ENCODE measurements at places on chromosomes 5 and 9.
A peak's percentile ranks its signal among the peaks of the same experiment; 100 is the strongest.

DNA sequence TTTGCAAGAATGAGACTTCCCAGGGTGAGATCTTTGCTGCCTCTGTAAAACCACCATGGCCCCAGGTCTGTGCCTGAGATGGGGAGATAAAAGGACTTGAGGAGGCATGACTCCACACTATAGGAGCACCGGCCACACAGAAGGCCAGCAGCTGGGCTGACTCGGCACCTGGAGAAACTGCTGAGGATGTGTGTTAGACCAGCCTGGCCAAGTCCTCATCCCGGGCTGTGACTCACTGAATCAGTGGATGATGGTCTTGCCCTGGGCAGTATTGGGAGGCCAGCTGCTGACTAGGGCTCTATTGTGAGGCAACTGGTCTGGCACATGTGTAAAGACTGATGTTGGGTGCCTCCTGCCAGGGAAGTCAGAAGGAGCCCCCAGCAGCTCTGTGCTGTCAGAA lies 286.2 kb downstream of the ACTL7B start:
- DNase-seq: no peak

DNA sequence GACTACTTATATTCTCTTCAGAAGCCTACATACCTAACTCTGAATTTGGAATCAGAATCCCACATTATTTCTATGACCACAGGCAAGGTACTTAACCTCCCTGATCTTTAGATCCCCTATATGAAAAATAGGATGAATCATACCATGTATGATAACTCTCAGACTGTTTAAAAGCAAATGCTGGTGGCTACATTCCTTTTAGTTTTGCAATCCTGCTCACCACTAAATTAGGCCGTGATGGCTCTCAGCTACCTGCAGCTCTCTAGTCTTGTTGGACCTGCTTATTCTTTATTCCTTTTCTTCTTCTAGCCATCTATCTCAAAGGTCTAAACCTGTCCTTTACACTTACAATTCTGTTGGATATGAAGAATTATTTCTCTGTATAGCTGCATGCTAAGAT lies 303.4 kb upstream of the ATP10B start:
- no peak for DNase-seq

DNA sequence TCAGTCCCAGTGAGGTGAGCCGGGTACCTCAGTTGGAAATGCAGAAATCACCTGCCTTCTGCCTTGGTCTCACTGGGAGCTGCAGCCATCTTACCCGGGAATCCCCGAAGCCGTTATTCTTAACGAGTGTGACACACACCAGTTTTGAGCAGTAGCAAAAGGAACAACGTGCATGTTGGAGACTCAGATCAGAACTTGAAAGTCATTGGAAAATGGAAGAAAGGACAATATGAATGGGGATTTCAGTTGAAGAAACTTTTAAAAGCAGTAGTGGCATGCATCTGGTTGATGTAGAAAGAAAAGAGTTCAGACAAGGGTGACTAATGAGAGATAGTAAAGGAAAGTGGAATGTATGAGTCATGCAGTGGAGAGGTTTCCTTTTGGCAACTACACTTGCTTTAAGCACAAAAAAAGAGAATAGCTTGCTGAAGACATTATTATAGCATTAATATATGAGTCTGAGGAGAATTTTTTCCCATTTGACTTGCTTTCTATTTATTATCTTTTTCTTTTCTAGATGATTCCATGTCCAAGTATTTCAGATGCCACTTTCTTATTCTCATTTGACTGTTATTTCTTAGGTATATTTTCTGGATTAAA lies 44.4 kb upstream of the ANKDD1B start:
- peak; percentile 15 for DNase-seq

DNA sequence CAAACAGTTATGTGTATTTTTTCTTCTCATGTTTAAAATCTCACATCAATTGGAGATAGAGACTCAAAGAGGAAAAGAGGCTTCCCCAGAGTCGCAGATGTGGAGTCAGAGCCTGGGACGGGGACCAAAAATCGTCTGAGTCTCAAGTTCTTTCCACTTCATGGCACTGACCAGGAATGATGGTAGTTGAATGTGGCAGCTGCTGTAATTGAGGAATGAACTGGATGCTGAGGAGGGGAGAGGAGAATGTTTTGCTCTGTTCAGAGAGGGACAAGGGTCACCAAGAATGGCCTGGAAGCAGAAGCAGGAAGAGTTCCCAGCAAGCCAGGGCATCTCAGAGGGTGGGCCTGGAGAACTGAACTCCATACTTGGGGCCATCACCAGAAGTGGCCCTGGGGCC lies 103.9 kb downstream of the NSG2 start:
- no peak for DNase-seq

DNA sequence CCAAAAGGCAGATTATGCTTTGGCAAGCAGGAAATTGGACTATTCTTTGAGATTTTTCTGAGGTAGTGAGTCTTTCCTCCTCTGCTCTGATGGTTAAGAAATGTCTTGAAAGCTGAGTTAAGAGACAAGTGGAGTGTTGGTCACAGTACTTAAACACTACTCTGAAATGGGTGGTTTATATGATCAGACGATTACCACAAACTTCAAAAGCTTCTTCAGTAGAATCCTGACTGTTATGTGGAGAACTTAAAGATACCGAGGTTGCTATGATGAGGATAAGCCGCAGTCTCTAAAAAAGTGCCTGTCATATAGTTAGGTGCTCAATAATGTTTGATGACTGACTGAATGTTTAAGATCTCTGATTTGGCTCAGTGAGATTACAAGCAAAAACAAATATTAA lies 24.3 kb downstream of the GCNT4 start:
- DNase-seq: peak; percentile 24
